ENCODE measurements at places on chromosomes 5 and 9. TPM values are rescaled to one million over a fixed set of nuclear protein-coding genes. Genes with fewer than 3 reads are reported as not detected.

Gene DMGDH
- 1.3 TPM for total RNA-seq

Gene GRIA1
- total RNA-seq: not detected

Gene ADGRD2
- total RNA-seq: not detected

GRCh38 chr5:17928581-17928981, 294.3 kb downstream of the TAF11L14 start:
- no peak for DNase-seq

DNA sequence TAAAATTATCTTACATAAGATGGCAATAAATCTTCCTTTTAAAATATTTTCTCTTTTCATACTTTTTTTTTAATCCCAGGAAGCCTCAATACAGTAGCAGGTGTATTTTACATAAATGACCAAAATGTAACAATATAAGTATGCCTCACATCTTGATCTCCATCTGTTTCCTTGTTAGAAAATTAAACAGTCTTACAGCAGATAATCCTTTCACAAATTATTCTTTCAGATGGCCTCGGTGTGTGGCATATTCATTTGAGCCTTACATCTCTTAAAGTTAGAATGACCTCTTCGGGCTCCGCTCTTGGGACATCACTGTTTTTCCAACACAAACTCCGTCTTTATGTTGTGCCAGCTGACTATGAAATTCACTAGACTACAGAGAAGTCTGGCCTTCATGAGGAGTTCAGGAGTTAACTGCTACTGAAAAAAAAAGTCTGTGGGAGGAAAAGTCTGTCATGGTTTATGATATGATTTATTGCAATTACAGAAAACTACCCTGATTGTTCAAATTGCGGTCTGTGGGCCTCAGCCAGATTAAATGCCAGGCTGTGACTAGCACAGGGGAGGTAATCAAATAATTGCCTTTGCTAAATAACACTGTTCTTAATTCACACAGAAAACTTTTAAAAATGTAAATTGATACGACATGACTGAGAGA, 292.9 kb upstream of the PUM3 start:
- no peak for DNase-seq

- no peak for DNase-seq
Measured at GRCh38 chr9:26744191-26744965, 148.2 kb downstream of the CAAP1 start.

Data from activated CD4-positive, alpha-beta memory T cell treated with anti-CD3 and anti-CD28 coated beads for 36 hours (primary cell).